Trophoblast cell (in vitro differentiated cells and primary cell): ENCODE measurements at places on chromosomes 13 and 19.

GRCh38 chr13:33727297-33728083, 90.5 kb upstream of the RFC3 start:
- DNase-seq: no peak
- H3K27ac ChIP-seq: no peak overlapping the region
- H3K27me3 ChIP-seq: no peaks in the 10 kb centered on the region
- no peak overlapping the region for H3K4me3 ChIP-seq

DNA sequence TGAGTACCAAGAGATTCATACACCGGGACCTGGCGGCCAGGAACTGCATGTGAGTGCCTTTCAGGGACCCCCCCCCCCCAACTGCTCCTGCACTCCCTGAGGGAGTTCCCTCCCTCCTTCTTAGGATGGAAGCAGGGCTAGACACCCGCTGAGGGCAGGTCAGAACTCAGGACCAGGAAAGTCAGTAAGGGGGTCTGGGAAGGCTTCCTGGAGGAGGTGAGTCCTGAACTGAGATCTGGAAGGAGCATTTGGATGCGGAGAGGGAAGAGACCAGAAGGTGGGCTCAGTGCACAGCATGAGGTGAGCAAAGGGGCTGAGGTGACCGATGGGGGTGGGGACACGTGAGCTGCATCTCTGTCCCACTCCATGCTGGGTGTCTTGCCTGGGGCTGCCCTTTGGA, 10.5 kb upstream of the HNRNPUL1 start:
- no peak overlapping the region for H3K27ac ChIP-seq
- no peak for DNase-seq
- peaks cover 80% of the 10 kb centered on the region for H3K36me3 ChIP-seq

DNA sequence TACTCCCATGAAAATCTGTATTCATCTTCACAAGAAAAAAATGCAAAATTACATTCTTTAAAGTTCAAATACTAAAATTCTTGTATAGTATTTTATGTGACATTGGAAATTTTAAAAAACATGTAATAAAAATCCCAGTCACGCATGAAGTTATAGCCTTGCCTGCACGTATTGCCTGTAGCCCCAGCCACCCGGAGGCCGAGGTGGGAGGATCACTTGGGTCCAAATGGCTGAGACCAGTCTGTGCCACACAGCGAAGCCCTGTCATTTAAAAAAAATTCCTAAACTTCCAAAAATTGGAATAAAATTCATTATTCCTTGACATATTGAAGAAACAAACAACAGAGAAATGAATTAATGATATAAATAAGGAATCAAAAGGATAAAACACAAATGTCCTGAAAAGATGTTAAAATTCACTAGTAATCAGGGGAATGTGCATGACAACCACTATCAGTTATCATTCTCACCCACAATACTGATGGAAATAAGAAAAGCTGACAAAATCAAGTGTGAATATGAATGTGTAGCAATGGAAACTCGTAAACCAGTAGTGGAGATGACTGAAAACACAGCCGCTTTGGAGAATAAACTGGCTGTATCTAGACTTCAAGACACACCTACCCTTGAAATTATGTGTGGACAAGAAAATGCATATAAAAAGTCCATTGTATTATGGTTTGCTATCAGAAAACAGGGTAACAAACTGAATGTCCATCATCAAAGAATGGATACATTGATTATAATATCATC, 7.5 kb downstream of the CARD8 start:
- peaks cover 4% of the 10 kb centered on the region for H3K4me1 ChIP-seq
- no peak for DNase-seq
- H3K27me3 ChIP-seq: no peaks in the 10 kb centered on the region
- no peak overlapping the region for H3K27ac ChIP-seq
- peaks cover 10% of the 10 kb centered on the region for H3K36me3 ChIP-seq
- no peak overlapping the region for H3K4me3 ChIP-seq

GRCh38 chr13:23430664-23431063, 2.8 kb downstream of the SACS start:
- no peak for DNase-seq
- no peak overlapping the region for H3K27ac ChIP-seq
- H3K4me3 ChIP-seq: no peak overlapping the region
- H3K4me1 ChIP-seq: no peaks in the 10 kb centered on the region
- H3K36me3 ChIP-seq: no peaks in the 10 kb centered on the region
- H3K27me3 ChIP-seq: no peaks in the 10 kb centered on the region

- no peak overlapping the region for H3K27ac ChIP-seq
- DNase-seq: peak; percentile 33
- H3K27me3 ChIP-seq: no peaks in the 10 kb centered on the region
- H3K4me3 ChIP-seq: no peak overlapping the region
- peaks cover 58% of the 10 kb centered on the region for H3K36me3 ChIP-seq
Observed at GRCh38 chr19:17184371-17184841, 30.8 kb upstream of the USE1 start.

DNA sequence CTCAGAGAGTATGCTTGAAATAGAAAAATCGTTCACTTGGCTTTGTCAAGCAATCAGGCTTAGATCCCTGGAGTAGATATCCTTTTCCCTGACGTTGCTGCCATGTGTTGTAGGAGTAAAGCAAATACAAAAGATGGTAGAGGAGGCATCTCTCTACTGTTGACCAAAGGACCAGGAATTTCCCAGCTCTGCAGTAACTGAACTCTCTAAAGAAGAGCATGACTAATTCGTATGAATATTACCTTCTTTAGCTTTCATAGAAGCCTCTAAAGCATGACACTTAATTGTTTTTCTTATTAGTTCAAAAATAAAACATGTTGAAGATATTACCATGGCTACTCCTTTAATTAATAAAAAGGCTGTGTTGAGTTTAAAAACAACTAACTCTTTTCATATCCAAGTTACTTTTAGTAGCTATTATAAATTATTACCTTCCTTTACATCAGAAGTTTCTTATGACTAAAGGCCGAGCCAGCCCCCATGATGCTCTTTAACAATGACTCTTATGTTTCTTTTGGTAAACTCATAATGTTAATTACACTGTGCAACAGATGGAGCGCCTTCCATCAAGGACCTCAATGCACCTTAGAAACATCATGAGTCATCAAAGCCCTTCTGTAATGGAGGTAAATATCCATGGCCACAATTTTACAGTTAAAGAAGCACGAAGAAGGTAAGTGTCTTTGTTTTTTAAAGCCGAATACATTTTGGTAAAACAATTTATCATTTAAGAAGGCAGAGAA, 352.4 kb downstream of the KLF5 start:
- no peaks in the 10 kb centered on the region for H3K27me3 ChIP-seq
- no peak for DNase-seq
- H3K4me3 ChIP-seq: no peak overlapping the region

GRCh38 chr13:30107521-30108136, 199.7 kb downstream of the KATNAL1 start:
- H3K36me3 ChIP-seq: no peaks in the 10 kb centered on the region
- H3K27me3 ChIP-seq: no peaks in the 10 kb centered on the region
- no peak overlapping the region for H3K27ac ChIP-seq
- H3K4me3 ChIP-seq: no peak overlapping the region

DNA sequence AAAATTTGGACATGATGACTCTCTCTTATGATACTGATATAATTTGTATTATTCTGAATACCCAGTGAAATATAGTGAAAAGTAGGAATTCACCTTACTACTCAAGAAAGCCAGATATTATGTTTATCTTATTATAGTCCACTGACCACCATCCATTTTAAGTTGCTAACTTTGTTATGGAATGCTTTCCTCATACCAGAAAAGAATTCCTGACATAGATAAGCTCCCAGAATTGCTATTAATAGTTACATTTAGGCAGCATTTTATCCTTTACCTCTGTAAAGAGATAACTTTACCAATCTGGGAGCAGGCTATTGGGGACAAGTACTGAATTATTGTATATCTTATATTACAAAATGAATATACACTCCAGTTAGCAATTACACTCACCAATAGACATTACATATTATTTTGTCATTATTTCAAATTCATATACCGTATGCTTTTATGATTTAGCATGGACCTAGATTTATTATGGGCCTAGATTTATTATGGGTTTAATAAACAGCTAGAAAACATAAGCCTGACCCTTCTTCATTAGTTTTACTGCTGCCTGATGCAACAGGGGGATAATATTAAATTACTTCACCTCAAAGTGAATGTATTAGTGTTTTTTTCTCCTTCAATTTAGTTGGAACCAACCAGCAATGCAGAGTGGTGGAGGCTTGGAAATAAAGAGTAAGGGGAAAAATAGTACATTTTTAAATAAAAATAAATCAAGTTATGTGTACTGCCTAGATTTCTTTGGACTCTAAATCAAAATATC, 1886.1 kb downstream of the PCDH9 start:
- H3K36me3 ChIP-seq: no peaks in the 10 kb centered on the region
- H3K27me3 ChIP-seq: no peaks in the 10 kb centered on the region
- H3K4me1 ChIP-seq: no peaks in the 10 kb centered on the region
- H3K4me3 ChIP-seq: no peak overlapping the region
- no peak overlapping the region for H3K27ac ChIP-seq

DNA sequence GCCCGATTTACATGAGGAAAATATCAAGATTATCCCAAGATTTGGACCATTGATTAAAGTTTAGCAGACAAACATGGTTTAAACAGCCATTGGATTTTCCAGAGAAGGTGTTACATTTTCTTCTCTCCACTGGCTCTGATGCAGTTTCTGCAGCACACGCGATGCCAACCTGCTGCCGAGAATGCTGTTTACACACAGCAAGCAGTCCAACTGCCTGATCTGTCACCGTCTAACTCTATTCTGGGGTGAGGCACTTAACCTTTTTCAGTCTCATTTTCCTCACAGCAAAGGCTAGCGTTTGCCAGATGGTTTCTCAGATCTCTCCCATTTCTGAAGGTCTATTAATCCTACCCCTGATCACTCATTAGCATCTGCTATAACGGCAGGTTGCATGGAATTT, 763.5 kb upstream of the GPC6 start:
- no peak for DNase-seq
- no peaks in the 10 kb centered on the region for H3K27me3 ChIP-seq
- H3K4me3 ChIP-seq: no peak overlapping the region
- H3K27ac ChIP-seq: no peak overlapping the region
- H3K4me1 ChIP-seq: no peaks in the 10 kb centered on the region

DNA sequence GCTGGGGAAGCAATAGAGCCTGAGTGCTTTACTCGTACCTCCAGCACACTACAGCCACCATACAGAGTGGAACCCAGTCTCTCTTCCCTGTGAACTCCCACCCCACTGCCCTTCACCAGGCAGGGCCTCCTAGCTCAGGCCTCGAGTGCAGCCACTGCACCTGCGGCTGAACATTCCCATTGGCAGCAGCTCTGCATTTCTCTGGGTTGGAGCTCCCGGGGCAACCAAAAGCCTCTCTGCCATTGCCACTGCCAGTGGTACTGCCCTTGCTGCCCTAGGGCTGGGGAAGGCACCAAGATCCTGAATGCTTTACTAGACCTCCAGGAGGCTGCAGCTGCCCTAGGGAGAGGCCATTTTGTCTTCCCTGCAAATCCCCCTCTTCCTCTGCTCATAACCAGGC, 266.8 kb downstream of the TDRD3 start:
- no peak overlapping the region for H3K27ac ChIP-seq
